ENCODE measurements at places on chromosomes 3 and 15. TPM values are rescaled to one million over a fixed set of nuclear protein-coding genes. Genes with fewer than 3 reads are reported as not detected.

- no peak for DNase-seq
- no peaks in the 10 kb centered on the region for H3K36me3 ChIP-seq
- no peak overlapping the region for H3K27ac ChIP-seq
- no peaks in the 10 kb centered on the region for H3K4me1 ChIP-seq
- H3K4me3 ChIP-seq = no peak overlapping the region
- no peaks in the 10 kb centered on the region for H3K27me3 ChIP-seq
Measured at GRCh38 chr3:127886956-127887231, 28.1 kb upstream of the KBTBD12 start.

DNA sequence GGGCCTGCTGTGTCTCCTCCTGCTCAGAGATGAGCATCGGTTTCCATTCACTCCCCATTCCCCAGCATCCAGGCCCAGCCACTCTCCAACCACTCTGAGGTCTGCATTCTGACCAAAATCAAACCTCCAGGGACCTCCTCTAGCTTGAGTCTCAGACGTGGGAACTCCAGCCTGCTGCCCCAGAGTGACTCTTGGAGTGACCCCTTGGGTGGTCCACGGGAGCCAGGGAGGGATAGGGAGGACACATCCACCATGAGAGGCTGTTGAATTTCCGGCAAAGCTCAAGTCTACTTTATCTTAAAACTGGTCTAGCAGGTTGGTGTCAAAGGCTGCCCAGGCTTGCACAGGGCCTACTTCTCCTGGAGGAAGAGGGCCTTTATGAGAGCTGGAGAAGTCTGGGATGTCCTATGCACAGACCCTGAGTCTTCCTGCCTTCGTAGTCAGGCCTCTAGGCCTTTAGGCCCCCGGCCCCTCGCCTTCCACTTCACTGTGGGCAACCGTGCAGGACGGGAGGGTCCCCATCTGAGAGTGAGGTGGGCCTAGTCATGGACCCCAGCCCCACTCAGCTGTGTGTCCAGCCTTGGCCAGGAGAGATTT, 8.9 kb downstream of the CISH start:
- DNase-seq = no peak
- peak overlapping the region; percentile 99 for H3K27ac ChIP-seq
- H3K27me3 ChIP-seq = no peaks in the 10 kb centered on the region
- no peaks in the 10 kb centered on the region for H3K36me3 ChIP-seq
- H3K4me1 ChIP-seq = peaks cover 33% of the 10 kb centered on the region

DNA sequence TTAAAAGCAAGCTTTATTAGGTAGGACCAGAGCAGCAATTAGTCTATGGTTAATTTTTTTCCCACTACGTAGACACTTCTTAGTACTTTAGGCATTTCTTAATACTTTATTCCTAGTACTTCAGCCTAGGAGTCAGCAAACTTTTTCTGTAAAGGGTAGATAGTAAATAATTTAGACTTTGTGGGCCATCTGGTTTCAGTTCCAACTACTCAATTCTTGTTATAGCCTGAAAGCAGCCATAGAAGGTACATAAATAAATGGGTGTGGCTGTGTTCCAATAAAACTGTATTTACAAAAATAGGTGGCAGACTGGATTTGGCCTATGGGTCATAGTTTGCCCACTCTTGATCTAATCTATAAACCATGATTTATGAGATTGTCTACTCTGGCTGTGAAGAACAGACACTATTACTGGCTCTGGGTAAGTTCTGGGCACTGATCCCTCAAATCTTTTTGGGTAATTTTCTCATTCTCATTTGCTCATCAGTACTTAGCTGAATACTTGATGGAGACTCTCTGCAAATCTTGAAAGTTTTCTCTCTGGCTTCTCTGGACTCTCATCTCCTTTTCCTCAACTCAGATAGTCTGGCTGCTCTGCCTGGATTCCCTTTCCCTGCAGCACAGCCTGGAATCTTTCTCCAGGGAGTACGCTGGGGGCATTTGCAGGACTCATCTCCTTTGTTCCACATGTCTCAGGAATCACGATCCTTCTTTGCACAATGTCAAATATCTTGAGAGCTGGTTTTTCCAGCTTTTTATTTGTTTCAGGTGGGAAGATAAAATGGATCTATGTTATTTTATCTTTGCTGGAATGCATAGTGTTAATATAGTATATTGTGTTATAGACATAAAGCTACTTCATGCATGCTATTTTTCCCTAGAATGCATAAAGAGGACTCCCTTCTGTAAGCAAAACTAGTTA, 524.8 kb upstream of the TBL1XR1 start:
- DNase-seq = no peak
- no peaks in the 10 kb centered on the region for H3K36me3 ChIP-seq
- no peaks in the 10 kb centered on the region for H3K27me3 ChIP-seq
- H3K4me1 ChIP-seq = no peaks in the 10 kb centered on the region
- H3K4me3 ChIP-seq = no peak overlapping the region
- H3K27ac ChIP-seq = peak overlapping the region; percentile 34

GRCh38 chr3:113129168-113129567, 82.2 kb upstream of the BOC start:
- H3K4me3 ChIP-seq = no peak overlapping the region
- H3K4me1 ChIP-seq = no peaks in the 10 kb centered on the region
- H3K27ac ChIP-seq = no peak overlapping the region
- H3K36me3 ChIP-seq = no peaks in the 10 kb centered on the region

GRCh38 chr3:12908859-12909258, 67.5 kb upstream of the RPL32 start:
- no peak overlapping the region for H3K27ac ChIP-seq
- no peak overlapping the region for H3K4me3 ChIP-seq
- no peak for DNase-seq
- peaks cover 17% of the 10 kb centered on the region for H3K36me3 ChIP-seq
- H3K27me3 ChIP-seq = no peaks in the 10 kb centered on the region

Gene EFCAB12
- 1.0 TPM for total RNA-seq

All from breast epithelium (tissue), 4 donors.